Esophagus squamous epithelium (tissue), 5 donors: ENCODE measurements at places on chromosomes 5 and 9.

GRCh38 chr5:41176952-41177351 is 36.4 kb downstream of the C6 start:
- DNase-seq: no peak

DNA sequence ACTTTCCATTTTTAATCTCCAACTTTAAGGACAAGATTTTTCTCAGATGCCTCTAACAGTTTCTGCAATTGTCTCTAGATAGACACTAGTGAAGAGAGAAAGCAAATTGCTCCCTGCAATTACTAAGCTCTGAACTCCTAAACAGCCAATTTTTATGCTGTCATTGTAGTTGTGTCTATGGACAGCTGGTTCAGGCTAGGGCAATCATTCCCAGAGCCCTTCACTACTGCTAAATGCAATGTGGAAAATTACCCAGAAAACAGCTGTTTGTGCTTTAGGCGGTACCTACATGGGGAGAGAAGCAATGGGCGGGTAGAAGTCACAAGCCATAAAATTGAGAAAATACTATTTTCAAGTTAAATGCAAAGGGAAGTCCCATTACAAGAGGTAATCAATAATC is 211.6 kb downstream of the SPOCK1 start:
- DNase-seq: no peak

DNA sequence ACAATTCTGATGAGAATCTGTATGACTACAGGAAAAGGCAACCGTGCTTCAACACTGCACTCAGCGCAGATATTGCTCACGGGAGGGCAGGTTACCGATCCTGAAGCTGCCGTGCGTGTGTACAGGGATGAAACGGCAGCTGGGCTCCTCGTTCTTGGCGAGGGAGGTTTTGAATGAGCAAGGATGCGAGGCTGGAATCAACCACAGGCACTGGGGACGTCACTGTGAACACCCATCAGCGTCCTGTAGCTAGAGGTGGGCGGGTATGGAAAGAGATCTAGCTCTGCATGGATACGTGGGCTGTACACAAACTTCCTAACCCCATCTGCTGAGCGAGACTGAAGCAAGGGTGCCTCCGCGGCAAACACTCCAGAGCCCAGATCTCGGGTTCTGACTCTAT is 84.3 kb upstream of the COL5A1 start:
- DNase-seq: no peak

DNA sequence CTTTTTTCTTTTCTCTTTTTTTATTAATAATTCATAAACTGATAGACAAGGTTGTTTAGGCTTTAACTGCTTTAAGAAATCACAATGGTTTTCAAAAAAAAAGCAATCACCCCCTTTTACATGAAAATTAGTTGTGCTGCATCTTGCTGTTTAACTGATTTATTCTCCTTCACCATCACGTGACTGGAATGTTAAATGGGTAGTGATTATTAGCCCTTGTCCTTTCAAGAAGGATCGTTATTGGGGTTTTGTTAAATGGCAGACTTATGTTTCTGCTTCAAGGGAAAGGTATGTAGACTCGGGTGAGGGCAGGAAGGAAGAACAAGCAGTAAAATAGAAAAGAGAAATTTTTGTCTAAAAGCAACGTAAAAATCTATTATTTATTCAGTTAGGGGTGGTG is 175.6 kb upstream of the TLE4 start:
- DNase-seq: no peak

DNA sequence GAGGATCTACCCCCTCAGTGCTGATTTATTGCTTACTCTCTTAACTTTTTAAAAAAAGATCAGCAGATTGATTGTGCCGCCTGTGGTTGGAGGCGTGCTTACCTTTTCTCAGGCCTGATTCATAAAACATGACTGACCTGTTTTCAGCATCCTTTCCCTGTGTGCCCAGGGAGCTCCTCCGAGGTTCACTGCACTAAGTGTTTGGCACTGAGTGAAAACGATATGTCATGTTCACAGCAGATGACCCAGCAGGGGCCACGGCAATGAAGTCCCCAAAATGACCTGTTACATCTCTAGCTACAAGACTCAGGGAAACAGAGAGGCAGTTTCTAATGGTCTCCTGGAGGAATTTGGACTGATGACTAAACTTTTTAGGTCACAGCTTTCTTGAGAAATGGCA is 69.9 kb downstream of the INSYN2B start:
- DNase-seq: no peak

DNA sequence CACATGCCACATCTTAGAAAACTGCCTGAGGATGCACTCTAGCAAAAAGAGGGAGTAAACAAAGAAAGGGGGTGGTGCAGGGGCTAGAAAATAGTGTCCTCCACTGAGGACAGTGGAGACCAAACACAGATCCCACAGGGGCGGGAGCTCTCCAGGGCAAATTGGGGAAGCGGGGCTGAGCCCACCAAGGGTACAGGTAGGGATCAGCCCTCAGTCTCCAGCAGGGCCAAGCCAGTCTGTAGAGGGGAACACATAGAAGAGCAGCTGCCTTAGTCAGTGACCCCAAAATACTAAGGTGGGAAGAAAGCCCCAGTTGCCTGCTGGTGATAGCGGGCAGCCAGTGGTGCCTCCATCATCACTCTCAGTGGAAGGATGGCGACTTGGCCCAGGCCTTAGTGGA is 134.0 kb downstream of the ATPSCKMT start:
- no peak for DNase-seq

- no peak for DNase-seq
These were observed 106.5 kb downstream of the NFIB start for GRCh38 chr9:14207352-14207995.

- no peak for DNase-seq
These were observed 100.7 kb downstream of the RAB3C start for GRCh38 chr5:58683567-58683966.

- DNase-seq: no peak
These were observed 614.7 kb upstream of the ST8SIA4 start for GRCh38 chr5:101517795-101518194.

DNA sequence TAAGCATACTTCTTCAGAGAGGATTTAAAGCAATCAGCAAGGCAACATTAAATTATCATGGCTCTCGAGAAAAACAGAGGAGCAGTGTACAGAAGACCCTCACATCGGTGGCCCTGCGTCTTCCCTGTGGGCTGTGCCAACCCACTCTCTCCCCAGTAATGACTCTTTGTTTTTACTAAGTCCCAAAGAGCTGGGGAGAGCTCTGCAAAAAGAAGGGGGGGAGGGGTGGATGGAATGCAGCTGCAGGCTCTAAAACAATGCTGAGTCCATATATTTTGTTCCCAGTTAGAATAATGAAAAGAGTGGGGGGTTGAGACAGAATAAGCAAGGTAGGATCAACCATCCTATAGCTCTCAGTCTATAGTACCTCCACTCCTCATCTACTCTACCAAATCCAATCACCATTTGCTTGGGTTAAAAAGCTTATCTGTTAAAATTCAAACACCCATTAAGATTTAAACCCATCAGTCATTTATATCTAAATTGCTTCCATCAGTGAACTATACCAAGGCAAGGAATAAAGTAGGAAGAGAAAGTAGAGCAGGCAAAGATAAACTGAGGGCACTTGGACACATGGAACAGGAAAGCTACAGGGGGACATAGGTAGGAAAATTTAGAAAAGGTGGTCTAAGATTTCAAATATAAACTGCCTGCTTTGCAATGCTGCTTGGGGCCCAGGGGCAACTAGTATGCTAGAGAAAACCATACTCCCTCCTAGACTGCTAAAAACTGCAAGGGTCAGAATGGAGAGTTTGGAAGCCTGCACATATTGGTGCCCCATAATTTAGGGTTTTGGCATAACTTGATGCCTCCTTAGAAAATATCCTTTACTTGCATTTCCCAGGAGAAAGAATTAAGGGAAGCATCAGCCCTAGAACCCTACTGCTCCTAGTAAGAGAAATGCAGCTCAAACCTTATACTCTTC is 20.6 kb downstream of the ELL2 start:
- DNase-seq: no peak

DNA sequence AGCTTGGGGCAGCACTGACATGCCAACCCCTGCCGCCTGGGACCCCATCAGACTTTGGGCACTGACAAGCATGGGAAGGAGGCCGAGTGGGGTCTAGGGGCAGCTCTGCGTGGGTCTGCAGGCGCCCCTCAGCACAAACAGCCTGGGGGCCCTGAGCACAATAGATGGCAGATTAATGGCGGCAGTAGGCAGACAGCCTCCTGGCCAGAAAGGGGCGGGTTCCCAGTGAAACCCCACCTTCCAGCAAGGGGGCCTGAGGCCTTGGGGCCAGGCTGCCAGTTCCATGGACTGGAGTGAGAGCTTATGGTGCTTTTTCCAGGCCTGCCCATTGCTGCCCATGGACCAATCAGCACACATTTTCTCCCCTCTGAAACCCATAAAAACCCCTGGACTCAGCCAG is 2031.2 kb downstream of the EFNA5 start:
- DNase-seq: no peak

GRCh38 chr9:69174616-69175463 is 763 bp downstream of the TJP2 start:
- no peak for DNase-seq

DNA sequence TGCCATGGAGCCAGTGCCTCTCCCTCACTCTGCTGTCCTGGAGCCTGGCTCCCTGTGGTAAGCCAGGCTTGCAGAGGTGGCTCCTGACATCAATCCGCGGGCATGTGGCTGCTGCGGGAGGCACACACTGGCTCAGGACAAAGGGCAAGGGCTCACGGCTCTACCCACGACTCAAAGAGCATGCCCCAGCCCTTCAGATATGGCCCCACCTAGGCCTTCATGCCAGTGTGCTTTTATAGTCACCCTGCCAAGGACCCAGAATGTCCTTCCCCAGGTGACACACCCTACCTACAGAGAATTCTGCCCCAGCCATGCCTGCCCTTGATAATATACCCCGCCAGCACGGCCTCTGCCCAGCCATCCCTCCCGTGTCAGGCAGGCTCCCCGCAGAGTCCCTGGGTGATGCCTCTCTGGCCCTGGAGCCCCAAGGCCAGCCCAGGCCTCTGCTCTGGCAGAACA is 1.6 kb downstream of the MGAT4B start:
- DNase-seq: no peak

GRCh38 chr5:102916109-102916508 is 161.0 kb downstream of the PAM start:
- DNase-seq: no peak

GRCh38 chr9:101387871-101388506 is 3.2 kb upstream of the BAAT start:
- DNase-seq: no peak

- DNase-seq: no peak
These were observed 25.6 kb downstream of the MELK start for GRCh38 chr9:36598273-36598672.

GRCh38 chr9:88809355-88810161 is 181.7 kb upstream of the S1PR3 start:
- DNase-seq: no peak

- no peak for DNase-seq
These were observed 888 bp downstream of the RPL26L1 start for GRCh38 chr5:172959824-172960799.

DNA sequence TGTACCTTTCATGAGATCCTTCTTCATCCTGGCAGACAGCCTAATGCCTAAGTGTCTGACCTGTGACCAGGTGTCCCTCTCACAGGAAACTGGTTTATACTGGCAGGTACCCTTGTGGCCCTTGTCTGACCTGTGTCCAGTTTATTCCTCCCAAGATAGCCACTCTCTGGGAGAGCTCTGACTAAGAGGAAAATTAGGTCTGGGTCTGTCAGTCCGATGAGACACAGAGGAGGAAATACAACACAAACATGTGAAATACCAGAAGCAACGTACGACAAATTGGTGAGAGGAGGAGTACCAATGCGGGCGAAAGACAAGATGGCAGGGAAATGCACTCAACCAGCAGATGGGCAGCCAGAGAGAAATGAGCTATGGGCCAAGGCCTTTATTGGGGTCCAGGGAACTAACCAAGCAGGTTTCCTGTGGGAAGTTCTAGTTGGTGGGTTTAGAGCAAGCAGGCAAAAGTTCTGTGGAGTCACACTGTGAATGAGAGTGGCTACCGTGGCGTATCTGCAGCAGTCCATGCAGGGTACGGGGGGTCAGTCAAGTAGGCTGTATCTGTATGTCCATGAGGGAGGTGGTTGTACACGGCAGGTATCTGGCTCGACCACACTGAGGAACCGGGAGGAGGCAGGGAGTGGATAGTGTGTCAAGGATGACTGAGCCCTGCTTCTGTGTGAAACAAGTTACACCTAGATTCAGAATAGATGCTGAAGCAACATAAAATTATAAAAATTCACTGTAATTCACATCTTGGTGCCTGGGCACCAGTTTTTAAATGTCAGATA is 109.0 kb downstream of the MLLT3 start:
- DNase-seq: no peak

- DNase-seq: peak; percentile 34
These were observed 625 bp upstream of the NREP start for GRCh38 chr5:111757355-111758283.

DNA sequence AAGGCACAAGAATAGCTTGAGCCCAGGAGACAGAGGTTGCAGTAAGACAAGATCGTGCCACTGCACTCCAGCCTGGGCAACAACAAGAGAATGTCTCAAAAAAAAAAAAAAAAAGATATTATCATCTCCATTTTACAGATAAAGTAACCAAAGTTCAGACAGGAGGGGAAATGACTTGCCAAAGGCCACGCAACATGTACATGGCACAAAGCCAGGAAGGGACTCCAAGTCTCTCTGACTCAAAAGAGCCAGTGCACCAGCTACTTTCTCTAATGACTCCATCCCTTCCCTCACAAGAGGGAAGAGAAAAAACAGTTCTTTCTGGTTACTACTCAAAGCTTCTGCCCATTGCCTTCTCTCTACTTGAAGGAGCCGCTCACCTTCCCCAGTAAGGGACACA is 34.1 kb downstream of the SIL1 start:
- no peak for DNase-seq

- DNase-seq: no peak
These were observed 158.7 kb downstream of the TMEM167A start for GRCh38 chr5:82918311-82919031.

- no peak for DNase-seq
These were observed 44.1 kb upstream of the FOXE1 start for GRCh38 chr9:97808972-97809371.

DNA sequence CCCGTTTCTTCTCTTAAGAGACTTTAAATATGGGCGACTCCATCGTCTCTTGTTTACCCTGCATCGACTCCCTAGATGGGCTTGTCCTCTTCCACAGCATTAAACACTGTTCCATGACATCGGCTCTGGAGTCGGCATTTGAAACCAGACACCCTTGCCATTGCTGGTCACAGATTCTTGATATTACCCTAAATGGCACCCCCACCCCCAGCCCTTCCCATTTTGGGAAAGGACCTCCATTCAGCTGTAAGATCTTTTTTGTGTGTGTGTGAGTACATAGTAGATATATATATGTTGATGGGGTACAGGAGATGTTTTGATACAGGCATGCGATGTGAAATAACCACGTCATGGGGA is 51.1 kb upstream of the SH3PXD2B start:
- no peak for DNase-seq

GRCh38 chr9:92019658-92020057 is 69.6 kb upstream of the ROR2 start:
- DNase-seq: no peak

DNA sequence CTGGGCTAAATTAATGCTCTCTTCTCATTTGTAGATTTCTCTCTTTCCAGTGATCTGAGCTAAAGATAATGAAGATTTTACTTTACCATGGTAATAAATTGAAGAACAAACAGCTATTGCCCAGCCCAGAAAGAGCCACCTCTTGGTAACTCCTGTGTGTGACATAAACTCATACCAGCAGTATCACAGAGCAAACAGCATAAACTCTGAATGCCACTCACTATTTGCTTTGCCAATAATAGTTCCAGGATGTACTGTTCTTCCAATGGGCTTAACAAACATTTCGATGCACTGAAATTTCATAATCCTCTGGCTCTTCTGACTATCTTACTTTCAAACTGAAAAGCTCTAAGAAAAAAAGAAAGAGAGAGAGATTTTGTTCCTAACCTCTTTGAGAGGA is 69.8 kb upstream of the RASEF start:
- DNase-seq: no peak

GRCh38 chr9:36622121-36622520 is 49.4 kb downstream of the MELK start:
- no peak for DNase-seq
